ENCODE measurements at places on chromosomes 4 and X.

DNA sequence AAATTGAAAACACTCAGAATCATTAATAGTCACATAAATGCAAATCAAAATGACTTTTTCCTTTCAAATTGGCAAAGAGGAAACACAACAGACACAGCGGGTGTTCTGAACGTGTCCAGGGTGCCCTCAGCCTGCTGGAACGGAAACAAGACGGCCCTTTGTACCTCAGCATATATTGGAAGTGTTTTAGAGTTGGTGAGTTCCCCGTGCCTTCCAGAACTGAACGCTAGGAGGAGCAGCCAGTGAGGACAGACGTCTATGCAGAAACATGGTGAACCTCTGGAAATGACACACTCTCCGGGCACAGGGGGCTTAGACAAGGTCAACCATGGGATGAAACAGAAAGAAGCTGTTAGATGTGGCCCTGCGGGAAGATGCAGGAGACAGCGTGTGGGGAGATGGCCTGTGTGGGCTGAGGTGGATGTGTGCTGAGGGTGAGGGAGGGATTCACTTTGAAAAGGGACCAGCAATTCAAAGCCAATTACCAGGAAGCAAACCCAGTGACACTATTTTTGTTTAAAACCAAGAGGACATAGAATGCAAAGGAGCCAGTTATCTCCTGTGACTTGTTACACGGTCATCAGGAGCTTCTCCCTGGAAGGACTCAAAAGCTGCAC, 40.4 kb downstream of the RNF212 start:
- DNase-seq = peak; percentile 47

DNA sequence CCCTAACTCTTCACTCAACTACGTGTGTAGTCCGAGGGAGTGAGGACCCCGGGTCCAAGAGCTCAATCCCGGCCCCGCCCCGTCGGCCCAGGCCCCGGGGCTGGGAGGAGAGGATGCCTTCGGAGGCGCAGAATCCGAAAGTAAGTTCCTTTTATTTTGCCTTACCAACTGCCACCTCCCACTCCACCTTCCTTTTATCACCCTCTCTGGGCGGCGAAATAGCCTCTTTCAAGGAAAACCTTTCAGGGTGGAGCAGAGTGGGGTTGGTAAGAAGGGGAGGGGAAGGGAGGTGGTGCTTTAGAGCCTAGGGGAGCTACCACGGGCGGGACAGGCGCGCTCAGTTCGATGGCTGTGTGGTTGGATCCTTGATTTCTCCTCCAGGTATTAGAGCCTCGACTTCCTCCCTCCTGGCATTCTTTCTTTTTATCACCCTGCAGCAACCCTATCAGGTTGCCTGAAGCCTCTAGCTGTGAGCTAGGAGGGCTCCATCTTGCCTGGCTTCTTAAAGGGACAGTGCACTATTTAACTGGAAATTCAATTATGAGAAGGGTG, 191.2 kb downstream of the RRAGB start:
- peak; percentile 21 for DNase-seq

DNA sequence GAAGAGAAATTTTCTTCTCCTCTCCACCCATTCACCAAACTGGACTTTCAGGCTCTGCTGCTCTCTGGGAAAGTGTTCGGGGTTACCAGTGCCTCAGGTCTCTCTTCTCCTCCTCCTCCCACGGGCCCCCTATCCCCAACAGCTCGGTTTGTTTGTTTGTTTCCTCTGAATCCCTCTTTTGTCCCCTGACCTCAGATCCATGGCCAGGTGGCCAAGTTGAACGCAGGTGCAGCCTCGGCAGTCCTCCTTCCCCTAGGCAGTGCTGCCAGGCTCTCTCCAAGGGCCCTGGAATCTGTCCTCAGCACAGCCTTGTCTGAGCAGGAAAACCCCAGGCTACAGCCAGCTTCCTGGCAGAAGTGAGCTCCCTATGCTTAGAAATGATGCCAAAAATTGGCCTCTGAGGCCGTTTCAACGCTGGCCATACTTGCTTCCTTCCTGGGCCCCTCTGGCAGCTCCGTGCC, 60.0 kb downstream of the FHDC1 start:
- DNase-seq = no peak

DNA sequence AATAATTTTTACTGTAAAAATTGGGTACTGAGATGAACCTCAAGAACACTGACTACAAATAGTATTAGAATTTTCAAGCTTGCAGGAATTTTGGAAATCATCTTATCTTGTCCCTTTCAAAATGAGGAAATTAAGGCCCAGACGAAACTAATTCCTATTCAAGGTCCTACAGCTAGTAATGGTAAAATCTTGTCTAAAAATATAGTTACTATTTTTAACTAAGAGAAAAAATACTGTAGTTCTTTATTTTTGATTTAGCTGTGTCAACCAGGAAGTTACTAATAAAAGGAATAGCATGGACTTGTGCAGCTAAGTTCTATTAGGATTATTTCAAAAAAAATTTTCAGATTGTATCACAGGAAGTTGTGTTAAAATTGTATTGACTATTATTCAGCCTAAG, 12.7 kb downstream of the PRIMPOL start:
- DNase-seq = no peak

DNA sequence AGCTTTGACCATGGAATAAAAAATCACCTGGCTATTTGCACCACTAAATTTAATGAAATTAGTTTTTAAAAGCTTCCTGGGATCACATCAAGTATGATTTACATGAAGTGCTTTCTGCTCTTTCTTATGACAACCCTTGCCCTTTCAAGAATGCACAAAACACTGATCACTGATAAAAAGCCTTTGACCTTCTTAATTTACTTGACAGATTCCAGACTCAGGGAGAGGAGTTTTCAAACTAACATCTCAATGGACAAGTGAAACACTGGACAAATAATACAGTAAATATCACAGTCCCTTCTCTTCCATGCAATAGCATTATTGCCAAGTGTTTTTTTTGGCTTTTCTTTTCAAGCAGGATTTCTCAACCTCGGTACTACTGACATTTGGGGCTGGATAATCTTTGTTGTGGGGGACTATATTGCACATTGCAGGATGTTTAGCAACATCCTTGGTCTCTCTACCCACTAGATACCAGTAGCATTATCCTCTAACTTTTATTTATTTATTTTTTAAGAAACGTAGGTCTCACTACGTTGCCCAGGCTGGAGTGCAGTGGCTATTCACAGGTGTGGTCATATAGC, 86.3 kb downstream of the ZNF827 start:
- DNase-seq = no peak

DNA sequence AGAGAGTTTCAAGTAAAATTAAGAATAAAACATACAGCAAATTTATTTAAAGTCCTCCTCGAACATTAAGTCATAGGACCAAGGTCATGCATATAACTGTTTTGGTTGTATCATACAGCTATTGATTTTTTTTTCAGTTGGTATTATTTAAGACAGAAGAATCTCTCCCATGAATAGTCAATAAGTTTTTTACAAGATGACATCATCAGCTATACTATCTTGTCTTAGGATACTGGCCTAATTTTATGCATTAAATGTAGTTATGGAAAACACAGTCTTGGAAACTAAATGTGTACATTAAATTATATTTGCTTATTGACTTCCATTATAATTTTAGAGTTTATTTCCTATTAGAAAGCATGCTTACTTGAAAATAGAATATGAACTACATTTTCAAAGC, 755.9 kb downstream of the PCDH19 start:
- DNase-seq = no peak

DNA sequence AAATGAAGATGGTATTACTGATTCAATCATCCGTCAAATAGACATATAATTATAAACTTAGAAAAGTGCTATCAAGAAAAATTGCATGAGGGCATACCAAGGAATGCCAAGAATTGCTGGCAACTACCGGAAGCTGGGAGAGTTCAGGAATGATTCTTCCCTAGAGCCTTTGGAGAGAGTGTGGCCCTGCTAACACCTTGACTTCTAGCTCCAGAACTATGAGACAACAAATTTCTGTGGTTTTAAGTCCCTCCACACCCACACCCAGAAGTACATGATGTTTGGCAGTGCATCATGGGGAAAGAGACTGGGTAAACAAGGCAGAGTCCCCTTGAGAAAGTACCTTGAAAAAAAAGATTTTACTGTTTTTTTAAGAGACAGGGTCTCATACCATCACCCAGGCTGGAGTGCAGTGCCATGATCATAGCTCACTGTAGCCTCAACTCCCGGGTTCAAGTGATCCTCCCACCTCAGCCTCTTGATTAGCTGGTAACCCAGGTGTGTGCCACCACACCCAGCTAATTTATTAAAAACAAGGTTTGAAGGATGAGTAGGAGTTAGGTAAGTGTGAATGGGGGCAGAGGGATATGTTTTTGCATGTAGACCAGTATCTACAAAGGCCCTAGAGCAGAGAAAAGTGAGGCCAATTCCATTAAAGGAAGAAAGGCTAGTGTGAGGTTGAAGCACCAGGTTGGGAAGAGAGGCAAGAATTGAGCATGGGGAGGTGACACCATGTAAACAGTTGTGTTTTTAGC, 53.1 kb downstream of the GSX2 start:
- no peak for DNase-seq

- DNase-seq = no peak
These were observed 132.9 kb downstream of the STIM2 start for GRCh38 chr4:26993539-26993938.
